Tibial nerve (tissue), 4 donors: ENCODE measurements at places on chromosomes 11 and 22.

DNA sequence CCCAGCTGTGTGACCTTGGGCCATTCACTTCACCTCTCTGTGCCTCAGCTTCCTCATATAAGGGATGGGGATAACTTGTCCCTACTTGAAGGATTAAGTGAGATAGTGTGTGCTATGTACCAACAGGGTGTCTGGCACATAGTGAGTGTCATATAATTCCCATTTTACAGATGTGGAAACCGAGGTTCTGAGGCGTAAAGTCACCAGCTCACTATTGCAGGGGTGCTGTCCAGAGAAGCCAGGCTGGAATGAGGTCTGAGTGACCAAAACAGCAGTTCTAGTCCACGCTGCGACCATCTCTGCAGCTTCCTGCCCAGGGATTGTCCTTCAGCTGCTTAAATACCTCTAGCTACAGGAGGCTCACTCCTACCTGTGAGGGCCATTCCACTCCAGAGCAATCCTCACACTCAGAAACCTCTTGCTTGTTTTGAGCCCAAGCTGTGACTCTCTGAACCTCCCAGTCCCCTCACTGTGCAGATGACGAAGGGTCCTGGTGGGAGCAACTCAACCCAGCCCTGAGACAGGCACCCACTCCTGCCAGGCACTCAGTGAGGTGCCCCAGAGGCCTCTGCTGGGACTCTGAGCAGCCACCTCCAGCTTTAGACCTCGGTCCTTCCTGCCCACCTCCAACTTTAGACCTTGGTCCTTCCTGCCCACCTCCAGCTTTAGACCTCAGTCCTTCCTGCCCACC is 5.8 kb downstream of the MB start:
- no peaks in the 10 kb centered on the region for H3K36me3 ChIP-seq
- no peak for DNase-seq
- no peaks in the 10 kb centered on the region for H3K4me1 ChIP-seq
- no peaks in the 10 kb centered on the region for H3K27me3 ChIP-seq
- no peak overlapping the region for H3K27ac ChIP-seq
- H3K4me3 ChIP-seq, result no peak overlapping the region

- H3K27ac ChIP-seq, result no peak overlapping the region
- H3K4me3 ChIP-seq, result no peak overlapping the region
- H3K27me3 ChIP-seq, result no peaks in the 10 kb centered on the region
- DNase-seq, result no peak
Observed at GRCh38 chr11:65287601-65288000, 25.8 kb downstream of the POLA2 start.

DNA sequence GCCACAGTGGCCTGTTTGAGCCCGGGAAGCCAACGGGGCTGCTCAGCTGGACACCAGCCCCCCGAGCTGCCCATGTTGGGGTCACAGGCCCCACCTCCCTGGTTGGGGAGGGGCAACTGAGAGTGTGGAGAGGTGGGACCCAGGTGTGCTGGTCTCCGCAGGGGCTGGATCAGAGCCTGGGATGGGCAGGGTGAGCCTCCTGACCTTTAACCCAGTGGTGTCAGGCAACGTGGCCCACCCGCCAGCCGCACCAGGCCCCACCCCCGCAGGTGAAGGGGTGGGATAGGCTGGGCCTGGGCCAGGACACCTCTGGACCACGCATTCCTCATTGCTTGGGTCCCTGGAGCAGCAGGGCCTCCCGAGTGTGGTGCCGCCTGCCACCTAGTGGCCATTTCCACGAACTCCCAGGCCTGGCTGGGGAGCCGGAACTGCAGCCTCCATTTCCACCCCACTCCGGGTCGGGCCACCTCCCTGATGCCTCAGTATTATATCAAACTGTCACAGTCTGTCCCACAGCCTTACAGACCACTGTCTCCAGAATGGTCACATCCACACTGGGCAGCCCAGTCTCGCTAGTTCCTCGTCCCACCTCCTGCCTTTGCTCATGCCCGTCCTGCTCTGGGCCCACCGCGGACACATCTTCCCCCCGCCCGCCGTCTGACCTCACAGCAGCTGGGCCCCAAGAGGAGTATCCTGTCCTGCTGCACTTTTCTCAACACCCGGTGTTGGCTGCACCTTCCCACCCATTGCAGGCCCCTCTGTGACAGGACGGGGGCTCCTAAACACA is 13.3 kb upstream of the PPP6R3 start:
- peak; percentile 69 for DNase-seq
- H3K4me3 ChIP-seq, result no peak overlapping the region
- no peak overlapping the region for H3K27ac ChIP-seq
- H3K27me3 ChIP-seq, result no peaks in the 10 kb centered on the region

DNA sequence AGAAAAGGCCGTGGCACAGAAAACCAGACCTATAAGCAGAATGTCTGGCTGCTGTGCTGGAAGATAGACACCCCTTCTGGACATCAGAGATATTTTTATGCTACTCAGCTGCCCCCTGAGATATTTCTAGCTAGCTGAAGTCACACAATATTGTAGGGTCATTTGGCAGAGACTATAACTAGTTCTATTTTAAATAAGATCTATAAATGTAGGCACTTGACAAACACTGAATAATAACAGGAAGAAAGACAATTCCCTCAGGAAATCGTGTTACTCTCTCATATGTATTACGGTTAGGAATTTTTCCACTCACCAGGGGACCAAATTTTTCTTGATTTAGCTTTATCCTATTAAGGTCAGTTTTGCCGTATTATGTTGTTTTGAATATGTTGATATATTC is 845.4 kb downstream of the OPCML start:
- H3K36me3 ChIP-seq, result no peaks in the 10 kb centered on the region
- no peak overlapping the region for H3K27ac ChIP-seq
- H3K27me3 ChIP-seq, result no peaks in the 10 kb centered on the region
- no peaks in the 10 kb centered on the region for H3K4me1 ChIP-seq

GRCh38 chr22:39215426-39216142 is 29.2 kb downstream of the PDGFB start:
- H3K27ac ChIP-seq, result no peak overlapping the region
- H3K4me1 ChIP-seq, result no peaks in the 10 kb centered on the region
- no peaks in the 10 kb centered on the region for H3K27me3 ChIP-seq
- DNase-seq, result no peak
- H3K4me3 ChIP-seq, result no peak overlapping the region

DNA sequence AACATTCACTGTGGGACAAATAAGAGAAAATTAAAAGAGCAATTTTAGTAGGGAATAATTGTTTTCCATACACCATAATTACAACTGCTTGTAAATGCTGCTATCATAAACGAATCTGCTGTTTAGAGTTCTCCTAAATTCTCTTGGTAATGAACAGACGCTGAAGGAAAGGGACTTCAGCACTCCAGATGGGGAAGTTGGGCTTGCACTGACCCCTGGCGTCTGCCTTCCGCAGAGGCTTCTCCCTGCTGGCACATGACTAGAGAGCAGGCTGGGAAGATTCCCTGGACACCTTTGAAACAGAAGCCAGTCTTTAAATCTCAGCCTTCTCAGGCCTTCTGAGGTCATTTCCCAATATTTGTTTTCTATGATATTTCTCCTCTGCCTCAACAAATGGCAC is 84.1 kb downstream of the NXPE2 start:
- H3K27me3 ChIP-seq, result no peaks in the 10 kb centered on the region
- peak; percentile 50 for DNase-seq
- H3K27ac ChIP-seq, result no peak overlapping the region
- no peaks in the 10 kb centered on the region for H3K4me1 ChIP-seq
- H3K4me3 ChIP-seq, result no peak overlapping the region
- no peaks in the 10 kb centered on the region for H3K36me3 ChIP-seq
